ENCODE measurements at places on chromosomes 5 and 9.

DNA sequence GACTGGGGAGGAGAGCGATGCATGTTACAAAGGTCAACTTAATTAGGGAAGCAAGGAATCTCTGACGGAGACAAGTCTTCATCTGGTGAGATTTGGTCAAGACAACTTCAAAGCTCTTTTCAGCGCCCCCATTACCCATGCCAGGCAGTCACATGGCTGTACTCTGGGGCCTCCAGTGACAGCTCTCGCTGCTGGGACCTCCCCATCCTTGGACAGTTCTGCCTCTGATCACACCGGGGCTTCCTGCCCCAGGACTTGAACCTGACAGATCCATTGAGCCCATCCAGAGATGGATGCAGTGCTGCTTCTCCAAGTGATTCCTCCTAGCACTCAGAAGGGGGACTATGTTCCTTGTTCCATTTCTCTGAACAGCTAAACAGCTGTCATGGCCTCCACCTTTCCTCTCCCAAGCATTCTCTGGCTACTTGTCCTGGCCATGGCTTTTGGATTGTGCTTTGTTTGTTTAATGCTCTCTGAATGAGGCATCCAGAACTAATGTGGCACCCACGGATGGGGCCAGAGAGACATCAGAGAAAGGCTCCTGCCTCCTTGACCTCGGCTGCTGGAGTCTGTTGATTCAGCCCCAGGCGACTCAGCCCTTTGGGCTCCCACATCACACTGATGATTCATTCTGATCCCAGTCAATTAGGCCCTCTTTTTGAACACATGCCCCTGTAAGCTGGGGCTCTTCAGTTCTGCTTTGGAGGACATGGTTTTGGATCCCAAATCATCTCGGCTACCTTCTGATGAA lies 122.1 kb upstream of the ADAMTS16 start:
- no peak for DNase-seq

DNA sequence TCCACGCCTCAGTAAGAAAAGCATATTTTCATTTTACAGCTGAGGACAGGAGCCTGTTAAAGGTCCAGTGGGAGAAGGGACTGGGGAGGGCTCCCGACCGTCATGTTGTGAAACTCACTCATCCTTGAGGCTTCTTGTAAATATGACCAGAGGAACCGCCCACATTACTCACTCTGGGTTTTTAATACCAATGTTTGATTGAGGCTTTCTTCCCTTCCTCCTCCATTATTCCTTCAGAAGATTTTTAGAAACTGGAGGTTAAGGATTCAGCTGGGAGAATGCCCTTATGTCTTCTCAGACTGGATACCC lies 61.4 kb upstream of the GLRX start:
- DNase-seq: no peak

DNA sequence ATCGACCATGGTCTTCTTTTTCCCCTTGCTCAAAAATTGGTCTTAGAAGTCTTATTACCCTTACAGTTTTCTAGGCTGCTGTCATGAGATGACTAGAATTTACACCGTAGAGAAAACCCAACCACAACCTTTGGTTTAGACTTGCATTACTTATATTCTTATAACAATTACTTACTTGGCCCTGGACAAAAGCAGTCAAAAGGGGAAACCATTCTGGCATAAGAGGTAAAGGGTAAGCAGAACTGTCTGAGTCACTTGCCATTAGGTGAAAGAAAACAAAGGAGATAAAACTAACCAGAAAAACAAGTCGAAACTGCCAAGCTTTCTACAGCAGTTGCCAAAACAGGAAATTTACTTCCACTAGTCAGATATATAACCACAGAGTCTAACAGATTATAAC lies 17.9 kb downstream of the TMEM245 start:
- no peak for DNase-seq

GRCh38 chr9:15889555-15889954 lies 336.7 kb downstream of the CCDC171 start:
- no peak for DNase-seq

GRCh38 chr5:170533383-170533782 lies 29.6 kb downstream of the KCNIP1 start:
- DNase-seq: no peak

- DNase-seq: no peak
These were observed at the start of gene CFAP157 for GRCh38 chr9:127706836-127707241. TSS of gene CFAP157 (plus strand) at chr9:127706988. CDS start at chr9:127707032, 44 bp downstream.

- DNase-seq: no peak
These were observed 1.6 kb upstream of the MGAT1 start for GRCh38 chr5:180804129-180804618.

- no peak for DNase-seq
These were observed 9.3 kb upstream of the FGF18 start for GRCh38 chr5:171410181-171410580.

DNA sequence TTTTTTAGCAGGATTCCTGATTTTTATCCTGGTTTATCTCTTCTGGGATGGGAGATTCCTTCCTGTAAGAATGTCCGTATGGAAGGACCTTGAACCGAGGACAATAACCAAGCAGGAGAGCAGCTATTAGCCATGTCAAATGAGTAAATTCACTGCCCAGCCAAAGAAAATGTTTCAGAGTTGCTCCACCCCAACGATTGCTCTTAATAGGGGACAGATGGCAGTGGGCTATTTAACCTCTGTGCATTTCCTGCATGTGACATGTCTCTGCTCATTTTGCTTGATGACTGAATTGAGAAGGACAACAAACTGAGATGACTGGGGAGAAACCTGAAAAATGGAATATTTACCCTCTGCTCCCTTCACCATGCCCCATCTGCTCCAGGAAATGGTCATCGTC lies 479.9 kb upstream of the ZNF462 start:
- DNase-seq: no peak

DNA sequence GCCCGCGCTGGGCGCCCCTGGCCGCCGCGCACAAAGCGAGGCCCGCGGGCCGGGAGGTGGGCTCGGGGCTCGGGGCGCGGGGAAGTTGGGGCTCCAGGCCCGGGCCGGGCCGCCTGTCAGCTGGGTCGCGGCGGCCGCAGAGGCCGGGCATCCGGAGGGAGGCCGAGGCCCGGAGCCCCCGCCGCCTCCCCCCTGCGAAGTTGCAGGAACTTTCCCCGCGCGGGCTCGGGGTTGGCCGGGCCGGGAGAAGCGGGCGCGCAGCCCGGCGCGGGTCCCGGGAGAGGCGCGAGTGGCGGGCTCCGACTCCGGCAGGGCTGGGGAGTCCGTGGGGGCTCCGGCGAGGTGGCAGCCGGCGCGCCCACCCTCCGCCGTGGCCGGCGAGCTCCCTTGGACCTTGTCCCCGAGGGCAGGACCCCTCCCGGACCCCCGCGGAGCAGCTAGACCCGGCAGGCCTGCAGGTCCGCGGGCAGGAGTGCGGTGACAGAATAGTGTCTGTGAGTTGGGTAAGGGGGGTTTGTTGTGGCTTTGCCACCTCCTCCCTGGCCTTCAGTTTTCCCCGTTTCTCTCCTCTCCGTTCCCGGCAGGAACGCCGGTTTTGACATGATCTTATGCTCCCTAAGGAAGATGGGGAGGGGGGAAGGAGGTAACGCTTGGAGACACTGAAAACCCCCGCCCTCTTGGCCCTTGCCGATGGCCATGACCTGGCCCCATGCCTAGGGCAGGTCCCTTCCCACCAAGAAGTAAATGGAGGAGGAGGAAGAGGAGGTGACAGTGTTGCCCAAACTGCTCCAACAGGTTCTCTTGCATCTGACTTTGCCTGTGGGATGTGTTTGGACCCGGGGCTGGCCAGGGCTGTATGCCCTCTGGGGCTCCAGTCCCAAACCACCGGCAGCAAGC lies 942 bp downstream of the PHF2 start:
- no peak for DNase-seq

DNA sequence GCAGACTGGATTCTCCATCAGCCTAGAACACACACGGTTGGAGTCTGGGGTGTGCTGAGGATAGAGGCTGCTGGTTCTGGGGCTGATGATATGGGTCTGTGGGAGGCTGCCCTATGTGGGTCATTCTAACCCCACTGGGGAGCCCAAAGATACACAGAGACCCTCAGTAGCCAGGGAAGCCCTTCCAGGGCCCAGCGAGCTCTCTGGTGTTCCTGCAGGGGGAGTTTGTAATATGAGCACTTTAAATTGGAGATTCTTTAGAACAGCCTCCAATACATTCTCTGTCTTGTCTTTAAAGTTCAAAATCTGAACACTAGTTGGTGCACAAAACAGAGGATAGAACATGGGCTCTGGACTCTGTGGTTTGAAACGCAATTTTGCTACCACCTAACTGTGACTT lies 2.4 kb downstream of the ACTL7A start:
- DNase-seq: no peak

DNA sequence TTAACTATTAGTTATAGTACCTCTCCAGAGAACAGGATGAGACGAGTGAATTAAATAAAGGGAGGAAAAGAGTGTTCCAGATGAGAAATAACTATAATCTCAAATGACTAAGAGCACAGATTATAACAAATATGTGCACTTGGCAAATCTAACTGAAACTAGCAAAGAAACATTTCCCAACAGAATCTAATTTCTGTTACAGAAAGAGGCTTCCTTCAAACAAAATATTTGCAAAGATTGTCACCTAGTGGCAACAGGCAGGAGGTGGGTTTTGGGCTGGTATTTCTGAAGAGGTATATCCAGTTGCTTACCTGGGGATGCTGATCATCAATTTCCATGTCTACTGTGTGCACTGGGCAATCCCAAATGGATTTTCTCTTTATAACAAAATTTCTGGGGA lies 5.6 kb upstream of the SPDL1 start:
- DNase-seq: no peak

DNA sequence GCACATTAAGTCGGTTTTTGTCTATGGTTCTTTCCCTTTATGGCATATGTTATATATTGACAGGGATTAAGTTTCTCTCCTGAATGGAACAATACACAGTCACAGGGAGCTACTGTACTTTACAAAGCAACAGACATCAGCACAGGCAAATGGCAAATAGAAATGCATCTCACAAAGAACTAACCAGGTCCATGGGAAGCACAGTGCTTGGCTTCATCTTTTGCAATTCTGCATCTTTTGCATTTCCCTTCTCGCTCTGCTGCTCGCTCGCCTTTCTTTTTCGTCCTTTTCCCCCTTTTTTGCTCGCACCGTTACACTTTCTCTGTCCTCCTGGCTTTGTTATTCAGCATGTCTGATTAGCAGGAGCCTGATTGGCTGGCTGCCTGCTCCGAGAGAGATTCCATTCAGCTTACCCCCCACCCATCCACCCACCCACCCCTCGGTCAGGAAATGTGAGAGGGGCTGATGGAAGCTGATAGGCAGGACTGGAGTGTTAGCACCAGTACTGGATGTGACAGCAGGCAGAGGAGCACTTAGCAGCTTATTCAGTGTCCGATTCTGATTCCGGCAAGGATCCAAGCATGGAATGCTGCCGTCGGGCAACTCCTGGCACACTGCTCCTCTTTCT lies at the start of gene ADAMTSL1:
ADAMTSL1 (plus strand) TSS at position 502 of the 628 bp plus-strand sequence; CDS start at position 582, 80 bp downstream.
- peak; percentile 97 for DNase-seq

GRCh38 chr9:127124111-127124531 lies 1.7 kb upstream of the ANGPTL2 start:
- no peak for DNase-seq

DNA sequence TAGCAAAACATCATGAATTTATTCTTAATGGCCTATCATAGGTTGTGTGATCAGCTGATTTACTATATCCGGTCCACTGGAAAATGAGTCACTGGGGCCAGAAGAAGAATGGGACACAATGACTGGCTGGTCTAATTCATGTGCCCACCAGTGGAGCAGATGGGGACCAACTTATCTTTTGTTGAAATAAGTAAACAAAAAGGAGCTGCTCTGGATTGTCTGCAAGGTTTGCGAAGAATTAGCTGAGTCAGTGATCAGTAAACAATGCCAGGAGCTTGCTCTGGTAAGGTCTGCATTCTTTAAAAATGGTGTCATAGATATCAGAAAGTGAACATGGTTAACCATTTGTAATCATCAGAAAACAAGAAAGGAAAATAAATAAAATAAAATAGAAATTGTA lies 128.0 kb downstream of the RASEF start:
- no peak for DNase-seq

- no peak for DNase-seq
These were observed 37.3 kb upstream of the NOTCH1 start for GRCh38 chr9:136582977-136583735.

GRCh38 chr5:115070737-115071136 lies 99.0 kb downstream of the TRIM36 start:
- DNase-seq: no peak

DNA sequence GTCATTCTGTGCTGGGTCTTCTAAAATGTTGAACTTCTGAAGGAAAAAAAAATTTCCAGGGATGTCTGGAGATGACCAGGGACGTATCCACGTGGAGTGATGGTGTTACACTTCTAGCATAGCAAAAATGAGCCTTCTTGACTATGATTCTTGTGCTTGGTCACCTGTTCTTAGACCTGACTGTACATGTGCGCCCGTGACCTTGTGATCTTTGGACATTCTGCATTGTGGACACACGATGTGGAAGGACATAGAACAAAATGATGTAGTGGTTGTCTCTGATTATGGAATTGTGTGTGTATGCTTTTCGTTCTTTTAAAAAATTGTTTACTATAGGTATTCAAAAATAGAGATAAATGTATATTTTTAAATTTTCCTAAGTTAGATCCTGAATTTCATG lies 61.0 kb downstream of the SNX30 start:
- DNase-seq: no peak

GRCh38 chr9:95297316-95297715 lies 20.2 kb downstream of the FANCC start:
- DNase-seq: no peak

DNA sequence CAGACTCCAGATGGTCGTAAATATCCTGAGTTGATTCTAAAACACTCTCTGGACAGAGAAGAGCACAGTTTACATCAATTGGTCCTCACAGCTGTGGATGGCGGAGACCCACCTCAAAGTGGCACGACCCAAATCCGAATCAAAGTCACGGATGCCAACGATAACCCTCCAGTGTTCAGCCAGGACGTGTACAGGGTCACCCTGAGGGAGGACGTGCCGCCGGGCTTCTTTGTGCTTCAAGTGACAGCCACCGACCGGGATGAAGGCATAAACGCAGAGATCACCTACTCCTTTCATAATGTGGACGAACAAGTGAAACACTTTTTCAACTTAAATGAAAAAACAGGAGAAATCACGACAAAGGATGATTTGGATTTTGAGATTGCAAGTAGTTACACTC lies 891 bp downstream of the PCDHGB2 start:
- DNase-seq: no peak

GRCh38 chr9:6805532-6805931 lies 47.8 kb downstream of the KDM4C start:
- no peak for DNase-seq

DNA sequence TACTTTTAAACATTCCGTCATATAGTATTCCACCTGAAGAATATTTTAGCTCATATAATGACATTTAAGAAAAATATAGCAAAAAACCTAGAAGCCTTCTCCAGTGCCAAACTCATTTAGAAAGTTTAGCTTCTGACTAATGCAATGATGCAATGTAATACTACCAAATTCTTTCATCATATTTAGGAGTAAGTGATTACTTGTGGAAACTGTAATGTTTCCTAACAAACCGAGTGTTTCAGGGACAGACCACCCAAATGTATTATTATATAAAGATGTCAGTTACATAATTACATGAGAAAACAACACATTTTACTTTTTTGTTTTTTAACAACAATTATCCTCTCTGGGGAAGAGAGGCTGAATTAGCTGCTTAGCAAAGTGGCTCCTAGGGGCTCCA lies 316.2 kb downstream of the ARL15 start:
- no peak for DNase-seq
